GM04504 (cell line): ENCODE measurements at places on chromosomes 5 and 9.
A peak's percentile ranks its signal among the peaks of the same experiment; 100 is the strongest.

DNA sequence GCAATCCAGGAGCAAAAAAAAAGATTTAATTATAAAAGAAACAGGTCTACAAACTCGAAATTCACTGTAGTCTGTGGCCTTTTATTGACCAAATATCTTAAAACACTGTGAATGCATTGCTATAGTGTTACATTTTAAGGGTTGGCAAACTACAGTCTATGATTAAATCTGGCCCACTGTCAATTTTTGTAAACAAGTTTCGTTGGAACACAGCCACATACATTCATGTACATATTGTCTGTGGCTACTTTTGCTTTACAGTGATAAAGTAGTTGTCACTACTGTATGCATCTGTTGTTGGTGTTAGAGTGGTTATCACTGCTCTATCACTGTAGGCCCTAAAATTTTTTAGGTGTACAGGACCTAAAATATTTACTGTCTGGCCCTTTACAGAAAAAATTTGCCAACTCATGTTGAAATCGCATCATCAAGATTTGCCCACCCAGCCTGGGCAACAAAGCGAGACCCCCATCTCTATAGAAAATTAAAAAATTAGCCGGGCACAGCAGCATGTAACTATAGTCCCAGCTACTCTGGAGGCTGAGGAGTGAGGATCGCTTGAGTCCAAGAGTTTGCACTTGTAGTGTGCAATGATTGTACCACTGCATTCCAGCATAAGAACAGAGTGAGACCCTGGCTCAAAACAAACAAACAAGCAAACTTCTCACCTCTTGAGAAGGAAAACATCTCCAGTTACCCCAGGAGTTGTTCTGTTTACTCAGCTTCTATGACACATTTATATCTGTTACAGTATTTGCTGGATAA, 89.0 kb downstream of the ERBIN start:
- DNase-seq, result no peak

DNA sequence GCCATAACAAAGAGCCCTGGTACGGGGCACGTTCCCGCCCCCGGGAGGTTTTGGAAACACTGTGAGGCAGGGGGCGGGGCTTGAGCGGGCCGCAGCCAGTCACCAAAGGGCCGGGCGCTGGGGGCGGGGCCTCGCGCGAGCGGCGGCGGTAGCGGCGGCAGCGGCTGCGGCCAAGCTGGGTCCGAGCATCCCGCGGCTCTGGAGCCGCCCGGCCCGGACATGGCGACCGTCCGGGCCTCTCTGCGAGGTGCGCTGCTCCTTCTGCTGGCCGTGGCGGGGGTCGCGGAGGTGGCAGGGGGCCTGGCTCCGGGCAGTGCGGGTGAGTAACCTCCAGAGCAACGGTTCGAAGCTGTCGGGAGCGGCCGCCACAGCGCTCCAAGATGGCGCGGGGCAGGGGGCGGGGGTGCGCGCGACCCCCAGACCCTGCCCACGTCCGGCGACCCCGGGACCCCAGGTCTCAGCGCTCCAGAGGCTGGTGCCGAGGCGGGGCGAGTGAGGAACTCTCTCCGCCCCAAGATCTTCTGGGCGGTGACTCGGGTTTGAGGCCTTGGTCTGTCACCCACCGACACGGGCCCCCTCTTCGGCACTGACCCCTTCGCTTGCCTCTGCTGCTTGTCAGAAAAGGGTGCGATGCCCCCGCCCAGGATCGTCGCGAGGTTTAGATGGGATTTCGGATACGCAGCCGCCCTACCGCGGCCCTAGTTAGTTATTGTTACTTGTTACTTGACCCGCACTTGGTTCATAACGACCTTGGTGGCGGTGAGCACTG, at the start of gene RECK:
RECK (plus strand) TSS at position 134 of the 769 bp plus-strand sequence; CDS start at position 220, 86 bp downstream.
- peak; percentile 81 for DNase-seq

- no peak for DNase-seq
Observed at GRCh38 chr9:2253636-2254580, 238.8 kb downstream of the SMARCA2 start.

GRCh38 chr5:72955143-72955767, 586 bp upstream of the FCHO2 start:
- DNase-seq, result no peak

DNA sequence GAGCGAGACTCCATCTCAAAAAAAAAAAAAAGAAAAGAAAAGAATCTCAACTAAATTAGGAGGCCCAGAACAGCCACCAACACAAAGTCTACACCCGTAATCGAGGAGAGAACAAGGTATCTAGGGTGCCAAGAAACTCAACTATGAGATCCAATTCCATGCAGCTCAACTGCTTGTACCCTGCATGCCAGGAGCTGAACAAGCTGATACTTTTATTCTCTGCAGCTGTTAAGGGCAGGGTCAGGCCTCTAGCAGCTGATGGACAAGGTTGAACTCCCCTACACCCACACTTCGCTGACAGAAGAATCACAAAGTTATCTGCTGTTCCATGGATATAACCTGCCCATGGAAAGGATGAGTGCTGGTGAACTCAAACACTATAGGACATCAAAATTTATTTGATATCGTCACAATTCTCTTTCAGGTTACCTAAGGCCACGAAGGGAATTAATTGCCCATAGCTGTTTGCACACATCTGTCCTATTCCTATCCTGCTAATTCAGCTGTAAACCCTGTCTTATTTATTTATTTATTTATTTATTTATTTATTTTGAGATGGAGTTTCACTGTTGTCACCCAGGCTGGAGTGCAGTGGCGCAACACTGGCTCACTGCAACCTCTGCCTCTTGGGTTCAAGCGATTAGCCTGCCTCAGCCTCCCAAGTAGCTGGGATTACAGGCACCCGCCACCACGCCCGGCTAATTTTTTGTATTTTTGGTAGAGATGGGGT, 20.7 kb downstream of the UBAP2 start:
- no peak for DNase-seq

- no peak for DNase-seq
Observed at GRCh38 chr5:42377496-42377895, 45.7 kb upstream of the GHR start.

DNA sequence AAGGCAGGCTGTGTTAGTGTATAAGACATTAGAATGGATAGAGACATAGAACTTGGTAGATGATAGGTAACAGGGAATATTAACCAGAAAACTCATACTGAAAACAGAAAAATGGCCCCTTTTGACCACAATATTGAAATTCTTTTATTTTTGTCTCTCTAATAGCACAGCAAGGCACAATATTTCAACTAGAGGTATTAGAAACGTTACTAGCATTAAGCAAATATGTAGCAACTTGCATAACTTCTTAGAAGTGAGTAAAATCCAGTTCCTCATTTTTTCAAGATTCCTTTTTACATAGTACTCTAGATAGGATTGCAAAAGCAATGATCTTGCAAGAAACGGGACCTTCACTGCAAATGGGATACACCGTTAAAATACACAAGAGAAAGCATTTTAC, 102.7 kb upstream of the VCAN start:
- DNase-seq, result no peak

DNA sequence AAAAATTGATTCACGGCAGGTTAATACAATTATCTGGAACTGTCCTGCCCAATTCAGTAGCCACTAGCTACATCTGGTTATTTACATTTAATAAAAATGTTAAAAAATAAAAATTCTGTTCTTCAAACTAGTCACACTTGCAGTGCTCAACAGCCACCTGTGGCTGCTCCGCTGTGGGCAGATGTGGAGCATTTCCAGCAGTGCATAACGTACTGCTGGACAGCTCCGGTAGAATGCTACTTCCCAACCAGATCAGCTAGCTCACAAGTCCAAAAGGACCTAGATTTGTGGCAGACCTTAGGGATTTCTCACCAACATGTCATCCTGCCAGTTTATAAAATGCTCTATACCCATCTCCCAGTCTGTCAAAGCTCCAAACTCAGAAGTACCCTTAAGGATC, 42.8 kb downstream of the SETX start:
- DNase-seq, result no peak
